Fibroblast of lung (primary cell): ENCODE measurements at places on chromosomes 5 and 9. TPM values are rescaled to one million over a fixed set of nuclear protein-coding genes. Genes with fewer than 3 reads are reported as not detected.

Gene INSYN2B
- 2.8 and 3.6 TPM in 2 replicates for total RNA-seq

Gene PCDHA1
- under 0.01 TPM in 2 replicates for total RNA-seq

Gene GFPT2
- total RNA-seq: 19.3 and 26.7 TPM in 2 replicates

Gene GDA
- total RNA-seq: under 0.01 TPM in 1 of 2 replicates, not detected in the other

Gene C7
- total RNA-seq: under 0.01 and 11.6 TPM in 2 replicates

Gene ORM2
- not detected in 2 replicates for total RNA-seq

Gene WDR38
- total RNA-seq: not detected in 2 replicates

GRCh38 chr5:73433272-73433981, 15.2 kb downstream of the FOXD1 start:
- DNase-seq: no peak

DNA sequence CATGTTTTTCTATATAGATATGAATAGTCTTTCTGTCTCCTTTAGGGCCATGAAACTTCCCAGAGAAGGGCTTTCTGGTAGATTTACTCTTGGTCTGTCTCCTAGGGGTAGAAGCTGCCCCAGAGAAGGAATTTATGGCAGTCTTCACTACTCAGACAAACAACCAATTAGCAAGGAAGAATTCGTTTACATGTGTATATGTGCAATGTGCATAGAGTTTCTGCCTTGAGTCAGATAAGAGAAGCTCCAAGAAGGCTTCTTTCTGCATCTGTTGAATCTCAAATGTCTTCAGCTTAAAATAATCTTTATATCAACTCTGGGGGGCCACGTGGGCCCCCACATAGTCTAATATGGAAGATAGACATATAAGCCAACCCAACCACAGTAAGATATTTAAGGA, 7.6 kb upstream of the CLINT1 start:
- no peak for DNase-seq

- no peak for DNase-seq
Observed at GRCh38 chr9:11148189-11148588, 535.4 kb upstream of the PTPRD start.

DNA sequence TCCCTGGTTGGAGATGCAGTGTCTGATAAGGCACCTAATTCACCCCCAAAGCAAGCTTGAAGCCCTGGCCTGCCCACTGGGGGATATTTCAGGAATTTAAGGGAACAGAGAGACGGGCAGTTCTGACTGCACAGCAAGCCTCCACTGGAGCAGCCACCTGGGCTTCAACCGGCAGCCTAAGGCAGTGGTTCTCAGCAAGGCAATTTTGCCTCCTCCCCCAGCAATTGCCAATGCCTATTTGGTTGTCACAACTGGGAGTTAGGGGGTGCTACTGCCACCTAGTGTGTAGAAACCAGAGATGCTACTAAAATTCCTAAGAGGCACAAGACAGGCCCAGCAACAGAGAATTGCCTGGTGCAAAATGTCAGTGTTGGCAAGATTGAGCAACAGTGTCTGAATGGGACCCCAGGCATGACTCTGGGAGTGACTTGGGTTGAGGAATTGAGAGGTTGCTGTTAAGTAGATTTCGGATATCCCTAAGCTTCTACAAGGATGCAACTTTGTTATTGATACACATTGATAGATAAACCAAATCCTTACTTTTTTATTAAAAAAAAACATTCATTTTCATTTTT, 58.7 kb upstream of the CTSL start:
- no peak for DNase-seq

- peak; percentile 73 for DNase-seq
Observed at GRCh38 chr9:70049672-70050271, 6.1 kb downstream of the MAMDC2 start.

- DNase-seq: peak; percentile 51
Observed at GRCh38 chr5:122259995-122260394, 52.0 kb upstream of the SNCAIP start.

GRCh38 chr5:178551059-178551458, 39.1 kb downstream of the COL23A1 start:
- DNase-seq: peak; percentile 57

DNA sequence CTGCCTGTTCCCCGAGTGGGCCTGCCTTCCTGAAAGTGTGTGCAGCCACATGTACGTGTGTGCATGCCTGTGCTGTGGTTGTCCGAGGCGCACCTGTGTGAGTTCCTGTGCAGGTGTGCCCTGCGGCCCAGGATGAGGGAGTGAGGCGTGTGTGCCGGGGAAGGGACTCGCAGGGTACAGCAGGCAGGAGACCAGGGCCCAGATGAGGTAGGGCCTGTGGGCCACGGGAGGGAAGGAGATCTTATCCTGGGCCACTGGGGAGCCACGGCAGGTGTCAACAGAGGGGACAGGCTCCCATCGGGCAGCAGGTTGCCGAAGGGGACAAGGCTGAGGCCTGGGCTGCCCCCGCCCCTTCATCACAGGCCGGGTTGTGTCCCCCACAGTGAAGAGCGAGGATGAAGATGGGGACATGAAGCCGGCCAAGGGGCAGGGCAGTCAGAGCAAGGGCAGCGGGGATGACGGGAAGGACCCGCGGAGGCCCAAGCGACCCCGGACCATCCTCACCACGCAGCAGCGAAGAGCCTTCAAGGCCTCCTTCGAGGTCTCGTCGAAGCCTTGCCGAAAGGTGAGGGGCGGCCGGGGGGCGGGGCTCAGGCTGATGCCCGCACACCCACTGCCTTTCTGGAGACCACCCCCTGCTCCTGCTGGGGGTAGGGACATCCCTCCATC, 79.2 kb downstream of the LMX1B start:
- no peak for DNase-seq
